ENCODE measurements at places on chromosomes 6 and 20.

DNA sequence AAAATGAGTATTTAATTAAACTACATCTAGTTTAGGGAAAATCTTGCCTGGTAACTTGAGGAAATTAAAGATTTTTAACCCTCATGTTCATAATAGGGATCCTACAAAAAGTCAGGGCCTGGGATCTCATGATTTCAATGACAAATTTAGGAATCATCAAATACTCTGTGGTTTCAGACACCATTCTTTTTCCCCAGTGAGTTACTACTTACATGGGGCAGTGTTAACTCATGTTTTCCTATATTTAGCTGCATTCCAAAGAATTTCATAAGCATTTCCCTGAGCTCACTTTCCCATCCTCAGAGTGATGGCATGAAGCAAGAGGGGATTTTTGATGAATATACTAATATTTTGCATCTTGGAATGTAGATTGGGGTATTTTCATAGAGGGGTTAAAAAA is 321.7 kb downstream of the CENPW start:
- no peak for DNase-seq

- DNase-seq, result no peak
These were observed 13.0 kb upstream of the TGM2 start for GRCh38 chr20:38178065-38178491.

GRCh38 chr6:132731086-132731485 is 17.2 kb upstream of the VNN1 start:
- DNase-seq, result no peak

- DNase-seq, result no peak
These were observed 241.0 kb downstream of the SLC24A3 start for GRCh38 chr20:19453410-19453809.

DNA sequence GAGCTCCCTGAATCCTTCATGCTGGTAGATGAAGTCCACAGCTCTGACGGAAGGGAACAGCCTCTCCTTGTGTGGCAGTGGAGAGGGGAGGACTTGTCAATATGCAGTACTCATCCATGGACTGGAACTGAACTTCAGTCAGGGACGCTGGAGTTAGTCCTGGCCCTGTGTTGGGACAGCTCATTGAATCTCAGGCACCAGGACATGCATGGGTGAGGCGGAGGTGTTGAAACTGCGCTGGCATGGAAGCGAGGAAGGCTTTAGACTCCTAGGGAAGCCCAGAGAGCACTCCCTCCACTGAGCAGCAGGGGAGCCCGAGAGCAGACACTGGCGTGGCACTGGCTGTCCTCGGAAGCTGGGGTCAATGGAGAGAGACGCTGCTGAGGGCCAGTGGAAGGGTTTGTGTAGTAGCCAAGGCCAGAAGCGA is 161.3 kb upstream of the GGTLC1 start:
- DNase-seq, result peak; percentile 70

DNA sequence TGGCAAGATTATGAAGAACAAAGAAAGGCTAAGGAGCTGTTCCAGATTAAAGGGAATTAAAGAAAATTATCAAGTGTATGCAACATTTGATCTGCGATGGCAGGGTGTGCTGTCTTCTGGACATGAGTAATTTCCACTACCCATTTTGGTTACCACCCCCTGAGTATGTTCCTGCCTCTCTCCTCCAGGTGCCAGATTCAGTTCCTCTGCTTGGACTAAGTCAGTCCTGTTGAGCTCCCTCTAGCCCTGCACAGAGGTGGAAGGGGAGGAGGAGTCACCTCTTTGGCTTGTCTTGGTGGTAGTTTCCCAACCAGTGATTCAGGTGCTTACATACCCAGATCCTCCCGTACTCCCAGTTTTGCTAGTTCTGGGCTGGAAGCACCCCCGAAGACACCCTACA is 22.2 kb upstream of the SNRPB2 start:
- DNase-seq, result no peak

DNA sequence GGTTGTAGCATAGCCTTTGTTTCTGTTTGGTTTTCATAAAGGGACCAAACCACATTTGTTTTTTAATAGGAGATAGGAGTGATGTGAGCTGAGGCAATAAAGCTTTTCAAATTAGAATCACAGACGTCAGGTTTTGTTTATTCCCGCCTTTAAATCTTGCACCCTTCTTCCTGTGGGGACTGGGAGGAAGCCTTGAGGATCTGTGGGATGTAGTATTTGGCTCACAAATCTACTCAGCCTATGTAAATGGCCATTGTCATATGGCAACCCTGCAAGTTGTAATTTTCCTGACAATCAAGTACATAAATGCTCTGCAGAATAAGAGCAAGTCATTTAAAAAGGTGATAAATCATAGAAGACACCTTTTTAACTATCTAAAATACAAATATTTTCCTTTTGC is 110.4 kb downstream of the ADGRG6 start:
- no peak for DNase-seq

DNA sequence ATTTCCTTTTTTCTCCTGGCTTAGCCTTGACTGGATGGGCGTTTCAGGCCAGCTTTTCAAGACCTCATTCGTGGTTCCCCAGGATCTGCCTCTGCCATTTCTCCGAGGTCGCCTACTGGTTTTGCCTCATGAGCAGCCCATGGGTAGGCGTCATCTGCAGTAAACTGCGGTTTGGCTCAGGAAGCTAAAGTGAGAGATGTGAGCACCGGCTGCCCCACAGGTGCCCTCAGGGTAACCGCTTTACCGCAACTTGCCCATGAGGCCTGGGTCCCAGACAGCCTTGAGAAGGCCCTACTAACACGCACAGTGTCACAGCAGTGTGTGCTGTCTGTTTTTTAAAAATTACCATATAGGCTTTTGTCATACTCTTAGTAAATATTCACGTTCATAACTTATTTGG is 53.4 kb upstream of the TBXT start:
- no peak for DNase-seq

GRCh38 chr6:63572747-63573075 is 431 bp downstream of the LOC128125822 start:
- no peak for DNase-seq

DNA sequence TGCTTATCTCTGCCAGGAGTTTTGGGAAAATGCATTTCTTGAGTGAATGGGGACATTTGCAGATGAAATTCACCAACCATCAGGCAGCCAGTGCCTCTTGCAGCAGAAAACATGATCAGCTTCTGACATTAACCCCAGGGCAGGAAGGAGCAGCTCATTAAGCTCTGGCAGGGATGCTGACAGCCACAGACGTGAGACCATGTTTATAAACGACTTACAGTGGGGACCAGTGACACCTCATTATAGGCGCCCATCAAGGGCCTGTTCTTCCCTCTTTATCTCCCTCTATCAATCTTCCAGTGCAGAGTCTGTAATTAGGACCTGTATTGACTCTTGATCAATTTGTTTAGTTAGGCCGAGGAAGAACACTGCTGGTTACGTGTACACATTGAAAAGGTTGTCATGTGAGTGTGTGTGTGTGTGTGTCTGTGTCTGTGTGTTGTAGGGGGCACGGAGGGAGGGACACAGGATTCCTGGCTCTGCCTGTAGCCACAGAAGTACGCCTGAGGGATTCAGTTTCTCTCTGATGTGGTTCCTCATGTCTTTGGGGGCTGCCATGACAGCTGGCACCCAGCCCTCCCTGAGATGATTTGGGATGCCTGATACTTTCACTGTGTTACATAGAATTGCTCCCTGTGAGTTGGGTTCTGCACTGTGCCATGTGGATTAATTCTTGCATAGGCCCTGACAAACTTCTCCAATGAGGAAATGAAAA is 428.4 kb upstream of the CHD6 start:
- no peak for DNase-seq

DNA sequence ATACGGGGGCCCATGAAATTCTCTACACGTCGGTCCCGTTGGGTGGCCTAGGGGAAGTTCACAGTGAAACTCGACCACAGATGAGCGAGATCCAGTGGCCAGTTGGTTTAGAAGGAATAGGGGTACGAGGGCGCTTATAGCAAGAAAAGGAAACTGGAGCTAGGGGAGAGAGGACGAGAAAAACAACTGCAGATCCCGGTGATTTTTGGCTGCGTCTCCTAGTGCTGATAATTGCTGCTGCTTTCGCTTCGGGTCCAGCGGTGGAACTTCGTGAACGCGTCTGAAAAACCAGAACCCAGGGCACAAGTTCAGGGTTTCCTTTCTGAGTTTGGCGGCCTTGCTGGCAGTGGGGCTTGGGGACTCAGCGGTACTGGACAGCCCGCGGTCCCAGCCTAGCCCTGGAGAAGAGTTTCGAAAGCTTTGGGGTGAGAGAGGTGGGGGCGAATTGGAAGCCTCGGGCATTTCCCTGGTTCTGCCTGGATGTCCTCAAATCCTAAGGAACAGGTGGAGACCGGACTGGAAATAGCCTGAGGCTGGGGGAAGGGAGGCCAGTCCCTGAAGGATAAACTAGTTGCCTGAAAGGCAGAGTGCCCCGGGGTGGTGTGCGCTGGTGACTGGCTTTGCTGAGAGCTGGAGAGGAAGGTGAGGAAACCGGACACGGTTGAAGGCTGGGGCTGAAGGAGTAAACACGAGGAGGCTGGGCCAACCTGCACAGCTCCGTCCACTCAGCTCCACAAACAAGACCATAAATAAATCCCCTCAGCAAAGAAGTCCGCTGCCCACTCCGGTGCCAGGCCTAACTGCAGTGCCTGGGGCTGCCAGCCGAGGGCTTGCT is 793 bp downstream of the GMPR start:
- peak; percentile 66 for DNase-seq

- DNase-seq, result no peak
These were observed 15.0 kb downstream of the MBOAT1 start for GRCh38 chr6:20197251-20197650.

DNA sequence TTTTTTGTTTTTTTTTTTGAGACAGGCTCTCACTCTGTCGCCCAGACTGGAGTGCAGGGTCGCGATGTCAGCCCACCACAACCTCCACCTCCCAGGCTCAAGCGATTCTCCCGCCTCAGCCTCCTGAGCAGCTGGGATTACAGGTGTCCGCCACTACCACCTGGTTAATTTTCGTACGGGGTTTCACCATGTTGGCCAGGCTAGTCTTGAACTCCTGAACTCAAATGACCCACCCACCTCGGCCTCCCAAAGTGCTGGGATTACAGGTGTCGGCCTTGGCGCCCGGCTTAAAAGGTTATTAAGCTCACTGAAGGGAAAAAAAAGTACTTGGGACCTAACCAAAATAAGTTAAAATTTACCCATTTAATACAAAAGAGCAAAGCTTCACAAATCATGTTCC is 1.9 kb downstream of the TCFL5 start:
- DNase-seq, result no peak

GRCh38 chr6:39366931-39367618 is 44.6 kb upstream of the KCNK16 start:
- DNase-seq, result no peak

GRCh38 chr6:49342410-49342809 is 120.6 kb downstream of the MMUT start:
- DNase-seq, result no peak

- peak; percentile 41 for DNase-seq
These were observed 753 bp upstream of the PERP start for GRCh38 chr6:138107752-138108592.

DNA sequence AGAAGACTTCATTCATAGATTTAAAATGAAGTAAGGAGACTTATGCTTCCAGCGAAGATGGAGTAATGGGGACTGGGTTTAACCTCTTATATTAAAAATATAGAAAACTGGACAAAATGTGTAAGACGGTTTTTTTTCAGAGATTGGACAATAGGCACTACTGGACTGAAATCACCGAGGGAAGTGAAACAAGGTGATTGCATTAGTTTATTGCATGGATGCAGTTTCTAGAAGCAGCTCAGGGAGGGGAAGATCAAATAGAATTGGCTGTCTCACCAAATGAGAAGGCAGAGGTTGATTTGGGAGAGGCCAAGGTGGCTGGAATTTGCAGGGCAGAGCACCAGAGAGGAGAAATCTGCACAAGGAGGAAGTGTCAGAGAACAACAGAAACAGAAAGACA is 162.6 kb downstream of the DNAH8 start:
- no peak for DNase-seq

DNA sequence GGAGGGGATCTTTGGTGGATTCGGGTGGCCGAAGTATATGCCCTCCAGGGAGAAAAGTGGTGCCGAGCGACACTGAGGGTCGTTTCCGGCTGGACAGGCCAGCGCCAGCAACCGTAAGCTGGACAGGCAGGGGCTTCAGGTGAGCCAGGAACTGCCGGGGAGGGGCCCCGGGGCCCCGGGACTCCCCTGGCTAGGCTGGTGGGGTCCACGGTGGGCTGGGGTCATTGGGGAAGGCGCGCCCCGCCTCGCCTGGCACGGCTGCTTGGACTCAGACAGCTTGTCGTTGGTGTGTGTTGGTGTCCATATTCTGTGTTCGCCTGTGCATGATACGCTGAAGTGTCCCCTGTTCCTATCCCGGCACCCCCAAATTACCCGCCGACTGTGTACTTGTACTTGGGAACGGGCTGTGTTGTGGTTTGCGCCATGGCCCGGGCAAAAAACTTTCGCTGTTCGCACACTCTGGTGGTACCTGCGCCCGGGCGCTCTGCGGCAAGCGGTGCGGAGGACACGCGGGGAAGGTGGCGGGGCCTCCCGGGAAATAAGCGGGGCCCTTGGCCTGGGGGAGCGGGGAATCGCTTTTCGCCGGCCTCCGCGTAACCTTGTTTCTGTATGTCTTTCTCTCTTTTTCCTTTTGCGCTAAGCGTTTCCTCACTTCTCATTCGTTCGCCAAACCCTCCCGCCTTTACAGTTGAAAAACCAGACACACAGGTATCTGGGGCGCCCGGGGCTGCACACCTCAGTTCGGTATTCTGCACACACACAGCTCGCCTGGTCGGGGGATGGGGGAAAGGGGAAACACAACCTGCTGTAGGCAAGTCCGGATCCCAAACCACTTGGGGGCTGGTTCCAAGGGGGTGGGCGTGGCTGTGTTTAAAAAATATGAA is 3.2 kb downstream of the GNAS start:
- no peak for DNase-seq

DNA sequence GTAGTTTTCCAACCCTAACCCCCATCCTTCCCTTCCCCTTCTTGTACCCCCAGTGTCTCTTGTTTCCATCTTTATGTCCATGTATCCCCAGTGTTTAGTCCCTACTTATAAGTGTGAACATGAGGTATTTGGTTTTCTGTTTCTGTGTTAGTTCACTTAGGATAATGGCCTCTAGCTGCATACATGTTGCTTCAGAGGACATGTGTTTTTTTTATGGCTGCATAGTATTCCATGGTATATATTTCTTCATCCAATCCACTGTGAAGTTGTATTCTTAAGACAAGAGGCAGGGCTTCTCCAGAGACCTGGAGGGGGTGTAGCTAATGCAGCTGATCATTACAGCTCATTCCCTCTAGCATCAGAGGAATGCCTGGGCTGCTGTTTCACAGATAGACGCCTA is 4.2 kb downstream of the DNAH8 start:
- no peak for DNase-seq

GRCh38 chr6:2977290-2977689 is 5.9 kb upstream of the SERPINB6 start:
- DNase-seq, result no peak

DNA sequence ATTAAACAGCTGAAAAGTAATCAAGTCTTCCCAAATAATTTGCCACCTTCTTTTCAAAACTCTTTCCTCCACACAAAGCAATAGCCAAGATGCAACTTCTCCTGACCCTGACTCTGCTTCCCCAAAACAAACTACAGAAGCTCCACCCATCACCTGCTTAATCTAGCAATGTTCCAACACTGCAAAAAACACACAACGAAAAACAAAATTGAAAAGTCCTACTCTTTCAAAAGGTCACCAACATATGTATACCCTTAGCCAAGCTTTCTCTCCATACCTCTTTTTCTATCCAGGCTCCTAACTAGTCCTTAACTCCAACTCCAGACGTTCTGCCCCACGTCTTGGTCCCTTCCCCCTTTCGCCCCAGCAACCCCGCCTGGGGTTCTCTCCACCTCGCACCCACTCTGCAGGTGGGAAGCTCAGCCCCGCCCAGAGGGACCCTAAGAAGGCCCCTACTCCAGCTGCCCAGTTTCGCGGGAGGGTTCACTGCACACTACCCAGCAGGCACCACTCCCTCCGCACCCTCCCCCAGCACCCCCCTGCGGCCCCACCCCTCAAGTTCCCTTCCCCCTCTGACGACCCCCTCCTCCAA is 717 bp downstream of the CSNK2A1 start:
- DNase-seq, result peak; percentile 50

Measured in WERI-Rb-1 (cell line).